ENCODE measurements at places on chromosomes 5 and 9.

GRCh38 chr5:140998921-140999410 lies 32.7 kb downstream of the PCDHAC2 start:
- DNase-seq = no peak

DNA sequence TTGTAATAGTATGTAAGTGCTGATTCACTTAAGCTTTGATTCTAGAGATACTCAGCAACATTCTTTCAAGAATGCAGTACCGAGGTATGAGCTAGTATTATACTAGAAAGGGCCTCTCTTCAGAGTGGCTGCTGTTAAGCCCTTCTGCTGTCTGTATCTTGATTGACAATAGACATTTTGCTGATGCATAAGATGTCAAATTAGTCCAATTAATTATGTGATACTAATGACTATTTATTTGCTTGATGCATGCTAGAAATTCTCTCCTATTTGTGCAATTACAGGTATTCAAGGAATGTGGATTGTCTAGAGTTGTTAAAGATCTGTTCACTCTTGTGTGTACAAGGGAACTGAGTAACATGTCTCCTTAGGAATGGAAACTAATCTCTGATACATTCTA lies 92.3 kb upstream of the PTGER4 start:
- no peak for DNase-seq

GRCh38 chr9:20579524-20580314 lies 42.6 kb downstream of the MLLT3 start:
- no peak for DNase-seq

GRCh38 chr5:125357660-125358059 lies 611.2 kb upstream of the ZNF608 start:
- DNase-seq = no peak

- DNase-seq = no peak
Observed at GRCh38 chr9:83557317-83557716, 19.1 kb upstream of the FRMD3 start.

DNA sequence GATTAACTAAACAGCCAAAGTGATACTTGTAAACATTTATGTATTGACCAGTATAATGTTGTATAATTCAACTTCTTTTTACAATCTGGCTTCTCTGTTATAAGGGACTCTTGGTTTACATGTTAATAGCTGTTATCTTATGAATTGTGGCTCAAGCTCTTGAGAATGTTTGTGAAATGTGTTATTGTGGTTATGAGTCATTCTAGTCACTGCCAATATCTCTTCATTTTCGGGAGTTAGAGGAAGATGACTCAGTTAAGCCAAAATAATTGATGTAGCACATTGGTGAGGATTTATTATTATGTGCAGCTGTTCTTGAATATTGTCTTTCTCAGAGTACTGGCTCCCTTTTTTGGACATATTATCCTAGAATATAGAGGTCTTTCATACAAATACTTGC lies 655.2 kb upstream of the RIOK2 start:
- DNase-seq = no peak

DNA sequence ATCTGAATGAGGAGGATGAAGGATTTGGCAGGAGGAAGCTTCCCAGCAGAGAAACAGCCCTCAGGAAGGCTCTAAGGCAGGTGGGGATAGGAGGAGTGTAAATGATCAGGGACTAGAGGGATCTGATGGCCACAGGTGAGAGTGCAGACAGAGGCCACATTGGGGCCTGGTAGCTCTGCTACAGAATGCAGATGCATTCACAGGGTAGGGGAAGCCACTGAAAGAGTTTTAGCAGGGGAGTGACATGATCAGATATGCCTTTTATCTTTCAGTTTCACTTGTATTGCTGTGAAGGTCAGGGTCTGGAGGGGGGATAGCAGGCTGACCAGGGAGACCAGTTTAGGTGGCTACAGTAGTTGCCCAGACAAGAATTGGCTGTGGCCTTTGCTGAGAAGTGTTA lies 3.0 kb downstream of the TXNDC15 start:
- DNase-seq = no peak

DNA sequence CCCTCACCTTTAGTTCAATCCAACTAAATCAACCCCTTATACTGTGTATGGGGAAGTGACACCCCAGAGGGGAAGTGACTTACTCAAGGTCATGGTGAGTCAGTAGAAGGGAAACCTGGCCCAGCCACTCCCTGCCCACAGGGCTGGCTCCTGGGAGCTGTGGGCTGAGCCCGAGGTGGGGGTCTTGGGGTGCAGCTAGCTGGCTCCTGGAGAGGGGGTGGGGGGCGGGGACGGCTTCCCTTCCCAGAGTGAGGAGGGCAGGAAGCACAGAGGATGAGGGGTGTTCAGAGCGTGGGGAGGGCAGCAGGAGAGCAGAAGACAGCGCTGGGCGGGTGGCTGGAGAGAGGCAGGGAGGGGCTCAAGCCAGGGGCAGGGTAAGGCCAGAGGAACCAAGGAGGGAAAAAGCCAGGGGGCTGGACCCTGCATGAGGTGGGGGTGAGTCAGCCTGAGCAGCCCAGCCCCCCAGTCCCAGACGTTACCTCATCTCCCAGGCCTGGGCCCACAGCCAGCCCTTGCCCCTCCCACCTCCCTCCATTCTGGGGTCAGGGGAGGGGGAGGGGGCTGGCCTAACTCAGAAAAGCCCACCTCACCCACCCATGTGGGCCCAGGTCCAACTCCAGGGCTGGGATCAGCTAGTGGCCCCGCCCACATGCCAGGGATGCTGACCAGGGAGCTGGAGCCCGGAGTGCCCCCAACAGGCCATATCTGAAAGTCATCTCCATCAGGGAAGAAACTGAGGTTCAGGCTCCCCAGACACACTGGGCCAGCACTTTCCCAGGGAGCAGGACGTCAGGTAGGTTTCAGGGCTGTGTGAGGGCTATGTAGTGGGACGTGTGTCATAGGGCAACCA lies 2.8 kb downstream of the PDLIM7 start:
- peak; percentile 75 for DNase-seq

DNA sequence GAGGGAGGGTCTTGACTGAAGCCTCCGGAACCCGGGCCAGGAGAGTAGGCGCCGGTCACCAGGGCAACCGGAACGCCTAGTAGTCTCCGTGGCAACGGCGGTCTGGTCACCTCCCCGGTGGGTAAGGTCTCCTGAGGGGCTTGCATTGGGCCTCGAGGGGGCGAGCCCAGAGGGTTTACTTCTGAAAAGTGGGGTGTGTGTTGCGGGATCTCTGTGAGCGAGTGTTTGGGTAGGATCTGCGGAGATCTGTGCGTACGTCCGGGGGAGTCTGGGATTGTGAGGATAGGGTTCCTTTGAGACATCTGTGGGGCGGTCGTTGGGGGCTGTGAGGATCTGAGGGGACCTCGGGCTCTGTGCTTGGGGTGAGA lies at the start of gene FAM221B:
TSS of gene FAM221B (minus strand) at position 17 of the 368 bp plus-strand sequence. CDS start 2,571 bp downstream, outside the sequence.
- no peak for DNase-seq

DNA sequence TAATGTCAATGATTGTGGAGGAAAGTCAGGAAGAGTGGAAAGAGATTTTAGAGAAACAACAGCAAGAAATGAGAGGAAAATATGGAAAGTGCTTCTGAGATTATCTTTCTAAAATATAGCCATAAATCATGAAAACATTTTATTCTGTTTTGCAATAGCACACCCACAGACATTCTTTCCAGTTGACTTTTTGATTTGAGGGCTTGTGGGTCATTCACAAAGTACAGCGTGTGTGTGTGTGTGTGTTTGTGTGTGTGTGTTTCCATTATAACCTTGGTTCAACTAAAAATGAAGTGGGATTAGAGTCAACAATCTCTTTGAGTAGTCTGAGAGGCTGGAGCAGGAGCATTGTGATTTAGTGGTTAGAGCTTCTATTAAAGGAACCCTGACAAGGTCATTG lies 116.6 kb upstream of the GAS1 start:
- no peak for DNase-seq

- no peak for DNase-seq
Observed at GRCh38 chr5:15388866-15389265, 111.1 kb upstream of the FBXL7 start.

DNA sequence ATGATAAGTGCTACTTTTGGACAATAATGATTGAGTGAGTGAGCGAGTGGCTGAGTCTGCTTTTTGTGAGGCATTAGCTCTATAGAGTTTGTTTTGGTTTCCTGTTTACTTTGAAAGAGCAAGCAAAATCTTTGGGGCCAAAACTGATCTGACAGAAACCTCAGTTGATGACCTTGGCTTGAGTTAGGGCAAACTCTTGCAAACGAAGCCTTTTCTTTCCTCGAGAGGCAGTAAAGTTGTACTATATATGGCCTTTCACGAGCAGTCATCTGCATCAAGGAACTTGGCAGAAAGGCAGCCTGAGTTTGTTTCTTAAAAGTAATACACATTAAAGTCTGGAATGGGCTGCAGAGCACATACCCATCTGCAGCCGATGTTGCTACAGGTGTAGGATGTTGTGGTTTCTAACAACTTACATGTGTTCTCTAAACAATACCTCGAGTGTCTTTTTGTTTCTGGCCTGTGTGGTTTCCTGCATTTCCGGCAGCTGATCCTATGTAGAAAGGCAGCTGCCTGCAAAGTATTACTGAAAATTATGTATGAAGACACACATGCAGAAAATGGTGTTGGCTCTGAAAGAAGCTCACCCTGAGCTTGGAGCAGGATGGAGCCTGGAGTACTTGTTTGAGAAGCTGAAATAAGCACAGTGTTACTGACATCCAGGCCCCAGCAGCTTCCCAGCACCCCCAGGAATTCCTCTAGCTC lies 60.8 kb downstream of the FOXD1 start:
- DNase-seq = peak; percentile 66

DNA sequence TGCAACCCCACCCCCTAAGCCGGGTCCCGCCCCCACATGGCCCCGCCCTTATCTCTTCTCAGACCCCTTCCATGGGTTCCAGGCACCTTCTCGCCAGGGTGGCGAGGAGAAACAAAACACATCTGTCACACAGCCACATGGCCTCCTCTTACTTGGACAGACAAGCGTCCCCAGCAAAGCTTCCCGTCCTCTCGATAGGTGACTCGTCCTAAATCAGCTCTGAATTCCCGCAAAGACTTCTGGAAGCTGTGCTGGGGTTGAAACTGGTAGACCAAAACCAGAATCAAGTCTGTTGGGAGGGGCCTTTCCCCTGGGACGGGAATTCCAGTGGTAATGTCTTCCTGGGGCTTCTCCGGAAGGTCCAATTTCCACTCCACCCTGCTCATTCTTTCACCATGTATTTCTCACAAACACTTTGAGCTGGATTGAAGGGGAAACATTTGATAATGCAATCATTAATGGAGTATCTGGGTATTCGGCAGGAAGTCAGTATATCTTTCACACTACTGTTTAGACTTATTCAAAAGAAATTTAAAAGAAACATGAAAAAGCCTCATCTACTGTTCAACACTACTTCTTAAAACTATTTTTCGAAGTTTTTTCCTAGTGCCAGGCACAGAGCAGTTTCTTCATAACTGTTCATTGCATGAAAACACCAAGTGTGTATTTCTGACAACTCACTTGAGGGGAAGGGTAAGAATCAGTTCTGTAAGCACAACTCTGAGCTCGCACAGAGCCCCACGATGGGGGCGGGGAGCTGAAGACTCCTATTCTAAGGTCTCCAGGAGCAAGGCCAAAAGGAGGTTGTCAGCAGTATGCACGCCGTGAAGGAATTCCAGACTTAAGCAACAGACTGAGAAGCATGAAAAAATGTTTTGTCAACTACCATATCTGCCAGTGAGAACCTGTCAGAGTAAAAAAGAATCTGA lies 644 bp upstream of the CTNNAL1 start:
- DNase-seq = no peak

DNA sequence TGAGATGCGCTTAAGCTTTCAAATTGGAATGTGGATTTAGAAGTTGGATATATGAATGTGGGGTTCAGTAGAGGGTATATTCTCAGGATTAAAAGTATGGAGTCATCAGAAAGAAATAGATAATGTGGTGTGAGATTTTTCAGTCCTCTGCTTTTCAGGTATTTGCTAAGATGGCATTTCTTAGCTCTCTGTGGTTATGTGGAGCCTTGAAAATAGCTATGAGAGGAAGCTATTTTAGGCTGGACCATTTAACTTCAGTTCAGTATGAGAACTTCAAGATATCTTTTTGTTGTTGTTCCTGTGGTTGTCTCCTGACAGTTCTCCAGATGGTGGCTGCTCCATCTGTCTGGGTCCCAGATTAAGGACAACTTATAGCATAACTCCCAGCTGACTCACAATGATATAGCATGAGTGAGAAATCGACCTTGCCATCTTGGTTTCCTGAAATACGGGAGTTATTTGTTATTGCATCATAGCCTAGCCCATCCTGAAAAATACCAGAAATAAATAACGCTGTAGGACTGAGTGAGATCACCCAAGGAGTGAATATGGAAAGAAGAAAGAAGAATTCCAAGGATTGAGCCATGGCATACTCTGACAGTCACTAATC lies 461.5 kb downstream of the ANXA1 start:
- no peak for DNase-seq

DNA sequence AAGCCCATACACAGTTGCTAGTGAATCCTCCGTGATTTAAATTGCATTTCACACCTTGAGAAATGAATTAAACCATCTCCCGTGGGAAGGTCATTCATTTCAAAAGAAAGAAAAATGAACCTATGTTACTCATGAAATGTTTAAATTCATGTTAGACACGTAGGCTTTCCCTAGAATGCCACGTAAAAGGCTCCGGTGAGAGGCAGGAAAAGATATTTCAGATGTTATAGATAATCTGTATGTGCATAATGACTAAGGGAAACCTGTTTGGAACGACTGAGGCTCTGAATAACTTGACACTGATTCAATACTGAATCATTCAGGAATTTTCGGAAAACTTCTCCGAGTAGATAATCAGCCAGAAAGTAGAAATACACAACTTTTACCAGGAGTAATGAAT lies 134.3 kb upstream of the ICE1 start:
- DNase-seq = no peak

DNA sequence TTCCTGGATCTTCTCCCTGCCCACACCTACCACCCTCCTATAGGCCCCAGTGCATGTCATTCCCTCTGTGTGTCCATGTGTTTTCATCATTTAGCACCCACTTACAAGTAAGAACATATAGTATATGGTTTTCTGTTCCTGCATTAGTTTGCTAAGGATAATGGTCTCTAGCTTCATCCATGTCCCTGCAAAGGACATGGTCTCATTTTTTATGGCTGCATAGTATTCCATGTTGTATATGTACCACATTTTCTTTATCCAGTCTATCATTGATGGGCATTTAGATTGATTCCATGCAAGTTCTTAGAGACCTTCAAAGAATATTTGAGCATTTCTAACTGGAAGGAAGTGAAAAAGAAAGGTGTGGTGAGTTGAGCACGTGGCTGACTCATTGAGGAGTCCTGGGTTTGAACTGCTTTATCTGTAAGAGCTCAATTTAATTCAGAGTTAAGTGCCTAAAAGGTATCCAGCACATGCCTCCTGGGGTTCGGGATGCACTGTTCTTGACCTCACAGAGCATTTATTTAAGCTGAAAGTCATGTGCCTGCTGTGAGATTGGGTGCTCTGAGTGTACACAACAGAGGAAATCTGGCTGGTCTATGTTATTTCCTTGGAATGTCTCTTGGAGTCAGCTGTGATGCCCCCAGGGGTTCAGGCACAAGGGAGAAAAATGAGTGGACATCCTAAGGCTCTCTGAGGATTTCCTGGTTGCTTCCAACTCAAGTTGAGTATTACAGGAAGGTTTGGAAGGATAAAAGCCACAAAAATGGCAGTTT lies 56.4 kb downstream of the SH3GL2 start:
- DNase-seq = no peak
